Testis (tissue), 5 donors: ENCODE measurements at places on chromosomes 16 and 17. TPM values are rescaled to one million over a fixed set of nuclear protein-coding genes. Genes with fewer than 3 reads are reported as not detected.

The TMC7 gene
- total RNA-seq = 9.8 TPM

The CCL4 gene
- 1.7 TPM for total RNA-seq

GRCh38 chr17:14427900-14428647 is 127.2 kb downstream of the HS3ST3B1 start:
- H3K36me3 ChIP-seq = no peaks in the 10 kb centered on the region
- no peak overlapping the region for H3K27ac ChIP-seq
- no peak for DNase-seq

DNA sequence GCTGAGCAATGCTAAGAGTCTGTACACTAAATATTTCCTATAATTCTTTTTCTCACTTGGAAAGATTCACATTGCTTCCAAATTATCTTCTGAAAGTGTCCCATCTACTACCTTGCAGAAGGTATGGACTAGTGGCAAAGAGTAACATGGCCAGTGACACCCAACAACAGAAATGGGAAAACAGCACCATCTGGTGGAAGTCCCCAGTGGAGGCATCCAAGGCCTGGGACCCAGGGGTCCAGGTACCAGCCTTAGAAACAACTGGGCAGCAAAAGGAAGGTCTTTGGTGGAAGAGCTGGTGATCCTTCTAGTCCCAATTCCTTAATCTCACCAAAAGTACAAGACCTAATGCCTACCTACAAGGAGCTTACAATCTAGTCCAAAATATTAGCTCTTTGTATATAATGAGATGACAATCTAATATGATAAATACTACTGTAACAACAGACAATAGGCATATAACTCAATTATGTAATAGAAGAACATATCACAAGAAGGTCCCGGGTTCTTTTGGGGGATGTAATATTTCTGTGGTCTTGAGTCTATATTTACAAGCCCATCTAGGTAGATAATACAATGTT is 55.3 kb downstream of the SKAP1 start:
- H3K36me3 ChIP-seq = no peaks in the 10 kb centered on the region
- DNase-seq = no peak
- H3K27me3 ChIP-seq = no peaks in the 10 kb centered on the region
- H3K27ac ChIP-seq = no peak overlapping the region
- H3K4me1 ChIP-seq = no peaks in the 10 kb centered on the region

- H3K4me1 ChIP-seq = peaks cover 6% of the 10 kb centered on the region
- DNase-seq = no peak
- H3K4me3 ChIP-seq = no peak overlapping the region
- no peaks in the 10 kb centered on the region for H3K27me3 ChIP-seq
- H3K36me3 ChIP-seq = no peaks in the 10 kb centered on the region
- H3K27ac ChIP-seq = no peak overlapping the region
Measured at GRCh38 chr17:57102122-57102521, 17.1 kb downstream of the AKAP1 start.
